ENCODE measurements at places on chromosomes 12 and 14.

- DNase-seq: no peak
Measured at GRCh38 chr14:103520269-103520656, 2.4 kb downstream of the CKB start.

DNA sequence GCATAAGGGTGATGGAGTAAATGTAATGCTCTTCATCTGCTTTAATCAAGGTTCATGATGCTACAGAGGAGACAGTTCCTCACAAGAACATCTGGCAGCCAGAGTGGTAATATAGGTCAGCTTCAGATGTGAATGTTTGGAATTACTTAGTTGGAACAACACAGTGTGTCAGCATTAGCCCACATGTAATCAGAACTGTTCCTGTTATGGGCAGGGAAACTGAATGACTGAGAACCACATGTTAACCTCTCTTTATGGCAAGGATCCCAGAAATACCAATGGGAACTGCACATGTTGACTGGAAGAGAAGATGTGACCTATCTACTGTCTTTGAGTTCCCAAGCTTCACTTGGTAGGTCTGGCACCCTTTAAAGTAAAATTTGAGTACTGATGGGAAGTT lies 390.1 kb upstream of the PDE3A start:
- no peak for DNase-seq

- no peak for DNase-seq
Measured at GRCh38 chr14:87102811-87103378, 890.1 kb downstream of the GALC start.

DNA sequence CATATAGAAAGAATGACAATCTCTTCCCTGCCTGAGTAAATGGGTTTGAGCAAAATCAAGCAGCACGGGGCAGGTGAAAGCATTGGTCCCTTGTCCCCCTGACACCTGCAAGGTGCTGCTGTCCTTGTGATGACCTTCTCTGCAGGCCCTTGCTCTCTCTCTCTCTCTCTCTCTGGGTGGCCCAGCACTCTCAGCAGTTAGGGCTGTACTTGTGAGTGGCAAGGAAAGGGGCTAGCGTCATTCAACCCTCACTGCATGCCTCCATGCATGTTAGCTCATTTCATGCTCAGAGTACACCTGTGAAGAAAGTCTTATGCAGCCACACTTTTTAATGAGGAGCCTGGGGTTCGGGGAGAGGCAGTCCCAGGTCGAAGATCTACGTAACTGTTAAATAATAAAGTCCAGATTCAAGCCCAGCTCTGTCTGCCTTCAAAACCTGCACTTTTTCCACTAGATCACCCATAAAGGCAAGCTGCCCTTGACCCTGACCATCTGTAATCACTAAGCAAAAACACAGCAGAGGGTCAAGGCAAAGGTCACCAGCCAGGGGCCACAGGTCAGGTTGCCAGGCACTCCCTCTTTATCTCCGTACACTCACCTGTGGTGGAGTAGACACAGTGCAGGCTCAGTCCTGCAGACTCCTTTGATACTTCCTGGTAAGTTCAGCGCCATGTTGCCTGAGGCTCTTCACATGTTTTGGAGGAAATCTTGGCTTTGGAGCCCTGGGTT lies 44.9 kb upstream of the CLMN start:
- no peak for DNase-seq
